Hepatocyte (in vitro differentiated cells): ENCODE measurements at places on chromosomes 11 and 22. TPM values are rescaled to one million over a fixed set of nuclear protein-coding genes. Genes with fewer than 3 reads are reported as not detected.
A peak's percentile ranks its signal among the peaks of the same experiment; 100 is the strongest.

CFAP300 gene
- polyA plus RNA-seq, result 2.7 and 2.9 TPM in 2 replicates

MPZL3 gene
- 10.2 and 10.8 TPM in 2 replicates for polyA plus RNA-seq

OR52B6 gene
- not detected in 2 replicates for polyA plus RNA-seq

DNA sequence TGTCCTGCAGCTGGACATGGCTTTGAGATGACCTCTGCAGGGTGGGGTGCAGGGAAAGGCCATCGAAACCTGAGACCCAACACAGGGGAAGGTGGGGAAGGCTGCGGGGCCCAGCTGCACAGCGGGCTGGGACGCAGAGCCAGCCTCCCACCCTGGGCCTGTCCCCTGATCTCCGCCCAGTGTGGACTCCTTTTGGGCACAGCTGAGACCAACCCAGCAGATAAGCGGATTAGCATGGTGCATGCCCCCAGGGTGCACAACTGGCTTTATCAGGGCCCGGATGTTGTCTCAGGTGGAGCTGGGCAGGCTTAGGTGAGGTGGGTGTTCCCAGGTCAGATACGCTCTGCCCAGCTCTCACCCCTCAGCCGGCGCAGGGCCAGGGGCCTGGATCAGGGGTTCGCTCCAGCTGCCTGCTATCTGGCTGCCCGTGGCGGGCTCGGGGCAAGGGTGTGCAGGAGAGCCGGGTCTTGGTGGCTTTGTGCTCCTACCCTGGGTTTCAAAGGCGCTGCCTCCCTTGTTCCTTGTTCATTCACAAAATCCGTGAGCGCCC is 28.1 kb upstream of the MUC5AC start:
- DNase-seq, result no peak

DNA sequence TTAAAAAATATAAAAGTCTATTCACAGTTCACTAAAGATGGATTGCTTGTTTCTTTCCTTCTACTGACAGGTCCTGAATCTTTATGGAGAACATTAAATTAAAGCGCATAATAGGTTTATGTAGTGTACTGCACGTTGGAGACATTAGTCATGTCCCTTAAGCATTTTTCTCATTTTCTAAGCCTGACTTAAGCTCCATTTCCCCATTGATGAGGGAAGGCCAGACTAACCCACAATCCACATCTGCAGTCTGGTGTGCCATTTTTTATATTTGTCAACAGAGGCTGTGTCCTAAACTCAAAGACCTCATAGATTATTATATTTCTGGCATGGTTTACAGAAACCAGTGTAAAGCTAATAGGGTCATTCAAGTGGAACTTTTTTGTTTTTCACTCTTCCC is 39.9 kb downstream of the CADM1 start:
- DNase-seq, result no peak

DNA sequence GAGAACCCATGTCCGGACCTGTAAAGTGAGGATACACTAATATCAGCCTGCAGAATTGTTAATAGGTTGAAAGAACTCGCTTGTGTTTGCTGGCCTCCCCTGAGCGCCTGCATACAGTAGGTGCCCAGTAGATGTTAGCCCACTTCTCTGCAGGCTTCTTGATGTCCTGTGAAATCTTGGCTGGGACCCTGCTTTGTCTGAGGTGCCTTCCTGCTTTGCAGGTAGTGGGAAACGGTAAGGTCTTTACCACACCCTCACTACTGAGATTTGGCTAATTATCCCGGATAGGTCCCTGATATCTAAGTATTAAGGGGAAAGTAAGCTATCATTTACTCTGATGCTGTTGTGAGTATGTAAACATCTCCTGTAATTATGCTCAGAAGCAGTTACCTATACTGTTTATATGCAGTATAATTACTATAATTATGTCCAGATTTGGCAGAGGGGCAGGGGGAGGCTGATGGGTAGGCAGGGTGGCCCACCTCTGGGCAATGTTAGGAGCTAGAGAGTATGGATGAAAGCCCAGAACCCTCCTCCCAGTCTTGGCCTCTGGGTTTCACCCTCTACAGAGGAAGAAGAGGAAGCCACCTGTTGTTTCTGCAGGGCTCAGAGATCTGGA is 1.2 kb upstream of the ARRB1 start:
- no peak for DNase-seq

GRCh38 chr11:48150213-48150612 is 66.4 kb upstream of the OR4B1 start:
- no peak for DNase-seq

- DNase-seq, result no peak
These were observed 471.2 kb upstream of the CNTN5 start for GRCh38 chr11:98549571-98549970.

DNA sequence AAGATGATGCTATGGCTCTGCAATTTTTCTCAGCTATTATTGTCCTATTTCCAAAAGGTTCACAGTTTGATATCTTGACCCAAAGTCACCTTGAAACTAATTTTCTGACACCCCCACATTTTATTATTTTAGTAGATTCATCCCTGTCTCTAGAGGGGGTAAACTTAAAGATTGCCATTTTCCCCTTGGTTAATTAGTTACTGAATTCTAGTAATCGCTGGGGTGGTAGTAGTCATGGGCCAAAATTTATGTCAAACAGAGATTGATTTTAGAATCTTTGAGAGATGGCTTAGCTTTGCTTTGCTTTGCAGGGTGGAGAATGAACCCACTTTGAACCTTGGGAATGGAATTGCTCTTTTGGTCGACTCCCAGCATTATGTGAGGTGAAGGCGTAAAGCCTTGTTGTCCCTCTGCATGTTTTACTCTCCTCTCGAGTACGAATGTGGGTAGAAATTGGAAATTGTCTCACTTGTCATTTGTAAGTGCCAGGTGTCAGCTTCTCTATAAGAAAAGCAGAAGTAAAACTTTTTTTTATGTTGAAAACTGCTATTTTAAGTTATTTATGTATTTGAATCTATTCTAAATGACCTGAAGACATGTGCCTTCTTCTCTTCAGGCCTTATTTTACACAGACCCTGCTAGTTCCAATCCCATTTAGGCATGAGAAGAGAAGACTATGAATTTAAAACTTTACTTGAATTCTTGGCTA is 42.4 kb upstream of the RCE1 start:
- no peak for DNase-seq

DNA sequence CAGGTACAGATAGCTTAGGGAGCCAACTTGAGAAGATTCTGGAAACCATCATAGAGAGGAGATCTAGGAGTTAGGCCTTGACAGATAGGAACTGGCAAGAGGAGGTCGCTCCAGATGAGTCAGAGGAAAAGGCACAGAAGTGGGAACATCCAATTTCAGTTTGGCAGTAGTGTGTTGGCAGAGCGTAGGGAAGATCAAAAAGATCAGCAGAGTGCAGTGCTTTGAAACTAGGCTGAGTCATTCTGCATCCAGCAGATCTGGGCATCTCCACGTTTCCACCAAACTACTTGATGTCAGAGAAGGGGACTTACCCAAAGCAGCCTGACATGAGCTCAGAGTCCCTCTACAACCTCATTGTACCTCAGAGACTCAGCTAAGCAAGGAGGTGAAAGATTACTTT is 58.5 kb downstream of the GAB4 start:
- DNase-seq, result no peak

DNA sequence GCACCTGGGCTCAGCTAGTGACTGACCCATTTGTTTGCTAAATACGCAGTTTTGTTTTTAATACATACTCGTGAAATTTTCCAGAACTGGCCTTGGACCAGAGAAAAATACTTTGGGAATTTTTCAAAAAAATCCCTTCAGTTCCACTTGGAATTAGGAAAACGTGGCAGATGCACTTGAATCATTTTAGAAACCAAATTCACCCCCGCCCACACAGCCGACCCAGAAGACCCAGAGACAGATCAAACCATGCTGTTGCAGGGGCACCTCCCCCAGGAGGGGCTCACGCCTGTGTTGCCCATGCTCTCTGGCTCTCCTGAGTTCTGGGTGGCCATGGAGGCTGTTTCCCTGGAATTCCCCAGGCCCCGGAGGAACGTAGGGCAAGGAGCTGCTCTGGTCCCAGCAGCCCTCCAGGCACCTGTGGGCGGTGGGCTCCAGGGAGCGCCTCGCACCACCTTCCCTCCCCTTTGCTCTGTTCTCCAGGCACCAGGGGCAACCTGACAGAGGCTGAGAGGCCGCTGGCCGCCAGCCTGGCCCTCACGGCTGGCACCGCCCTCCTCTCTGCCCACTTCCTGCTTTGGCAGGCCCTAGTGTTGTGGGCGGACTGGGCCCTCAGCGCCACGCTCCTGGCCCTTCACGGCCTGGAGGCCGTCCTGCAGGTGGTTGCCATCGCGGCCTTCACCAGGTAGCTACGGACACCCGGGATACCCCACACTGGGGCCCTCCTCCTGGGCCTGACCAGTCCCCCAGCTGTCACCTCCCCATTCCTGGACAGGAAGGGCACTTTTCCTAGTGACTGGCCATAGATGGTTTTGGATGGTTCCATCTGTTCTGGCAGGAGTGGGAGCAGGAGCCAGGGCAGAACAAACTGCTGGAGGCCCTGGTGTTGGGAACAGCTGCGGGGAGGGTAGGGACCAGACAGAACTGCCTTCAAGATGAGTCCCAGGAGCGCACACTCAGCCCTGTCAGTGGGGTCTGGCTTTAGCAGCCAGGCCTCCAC is 3.3 kb upstream of the EPS8L2 start:
- DNase-seq, result no peak

DNA sequence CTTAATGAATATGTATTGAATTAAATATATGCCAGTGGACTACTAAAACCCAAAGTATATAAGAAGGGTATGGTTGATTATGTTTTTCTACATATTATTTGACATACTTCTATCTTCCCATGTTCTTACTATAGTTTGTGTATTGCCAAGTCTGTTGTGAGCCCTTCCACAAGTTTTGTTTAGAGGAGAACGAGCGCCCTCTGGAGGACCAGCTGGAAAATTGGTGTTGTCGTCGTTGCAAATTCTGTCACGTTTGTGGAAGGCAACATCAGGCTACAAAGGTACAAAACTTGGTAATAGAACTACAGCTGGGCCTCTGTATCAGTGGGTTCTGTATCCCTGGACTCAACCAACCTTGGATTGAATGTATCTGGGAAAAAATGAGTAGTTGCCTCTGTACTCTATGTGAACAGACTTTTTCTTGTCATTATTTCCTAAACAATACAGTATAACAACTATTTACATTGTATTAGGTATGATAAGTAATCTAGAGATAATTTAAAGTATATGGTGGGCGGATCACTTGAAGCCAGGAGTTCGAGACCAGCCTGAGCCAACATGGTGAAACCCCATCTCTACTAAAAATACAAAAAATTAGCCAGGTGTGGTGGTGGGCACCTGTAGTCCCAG is 38.7 kb upstream of the TTC36 start:
- peak; percentile 83 for DNase-seq

GRCh38 chr22:39362271-39362670 is 12.5 kb downstream of the SYNGR1 start:
- no peak for DNase-seq

- DNase-seq, result no peak
These were observed 122.6 kb downstream of the CCDC81 start for GRCh38 chr11:86497310-86497709.

- DNase-seq, result no peak
These were observed 13.9 kb downstream of the SLC25A17 start for GRCh38 chr22:40805239-40805638.

DNA sequence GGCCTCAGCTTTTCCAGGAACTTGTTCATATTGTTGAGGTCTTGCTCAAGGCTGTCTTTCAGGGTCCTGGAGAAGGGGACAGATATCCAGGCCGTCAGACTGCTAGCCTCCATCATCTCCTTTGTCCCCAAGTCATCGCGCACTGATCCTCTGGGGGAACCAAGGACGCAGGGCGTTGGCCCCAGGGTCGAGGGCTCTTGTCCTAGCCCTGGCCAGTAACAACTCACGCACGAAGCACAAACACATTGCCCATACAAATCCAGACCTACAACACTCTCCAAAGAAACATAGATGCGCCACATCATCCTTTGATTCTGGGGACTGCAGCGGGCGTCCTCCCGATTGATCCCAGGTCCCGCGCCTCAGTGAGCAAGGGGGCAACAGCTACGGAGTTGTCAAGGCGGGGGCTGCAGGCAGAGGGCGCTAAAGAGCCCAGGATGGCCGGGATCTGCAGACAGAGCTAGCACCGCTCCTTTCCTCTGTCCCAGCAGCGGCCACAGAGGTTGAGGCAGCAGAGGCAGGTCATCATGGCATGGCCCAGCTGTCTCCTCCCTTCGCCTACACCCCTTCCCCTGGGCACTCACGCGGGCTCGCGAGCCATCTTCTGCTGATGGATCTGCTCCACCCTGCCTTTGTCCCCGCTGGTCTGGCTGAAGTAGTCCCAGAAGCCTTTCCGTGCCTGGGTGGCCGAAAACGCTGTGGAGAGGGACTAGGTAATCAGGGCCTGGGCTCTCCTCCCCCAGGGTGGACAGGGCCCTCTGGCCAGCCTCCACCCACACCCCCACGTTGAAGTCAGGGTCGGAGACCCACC is 472 bp downstream of the APOA5 start:
- peak; percentile 86 for DNase-seq

DNA sequence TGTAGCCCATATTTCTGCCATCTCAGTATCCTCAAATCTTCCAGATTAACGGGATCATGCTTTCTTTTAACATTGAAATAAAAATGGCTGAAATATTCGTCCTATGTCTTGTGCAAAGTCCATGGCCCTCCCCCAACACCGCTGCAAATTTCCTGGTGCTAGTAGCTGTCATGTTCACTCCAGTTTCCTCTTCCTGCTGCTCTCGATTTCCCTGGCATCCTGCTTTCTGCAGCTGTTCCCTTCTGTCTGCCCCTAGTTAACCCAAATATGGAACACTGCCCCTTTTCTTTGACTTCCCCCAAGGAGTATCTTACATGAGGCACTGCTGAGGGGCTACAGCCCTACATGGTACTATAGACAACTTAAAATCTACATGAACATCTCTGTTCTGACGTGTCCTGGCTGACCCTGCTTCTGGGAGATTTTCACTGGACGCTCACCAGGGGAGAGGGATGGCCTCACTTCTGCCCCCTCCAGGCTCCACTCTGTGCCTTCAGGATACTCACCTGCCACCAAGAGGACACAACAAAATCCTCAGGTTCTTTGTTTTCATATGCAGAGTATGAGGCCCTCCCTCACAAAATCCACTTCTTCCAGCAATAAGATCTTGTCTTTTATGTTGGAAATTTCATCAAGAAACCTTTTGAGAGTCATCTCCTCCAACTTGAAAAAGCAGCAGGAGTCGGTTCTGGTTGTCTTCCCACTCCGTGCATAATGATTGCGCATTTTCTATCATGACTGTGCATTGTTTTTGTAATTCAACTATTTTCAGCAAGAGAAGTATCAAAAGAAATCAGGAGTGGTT is 29.5 kb upstream of the SCUBE2 start:
- DNase-seq, result no peak

DNA sequence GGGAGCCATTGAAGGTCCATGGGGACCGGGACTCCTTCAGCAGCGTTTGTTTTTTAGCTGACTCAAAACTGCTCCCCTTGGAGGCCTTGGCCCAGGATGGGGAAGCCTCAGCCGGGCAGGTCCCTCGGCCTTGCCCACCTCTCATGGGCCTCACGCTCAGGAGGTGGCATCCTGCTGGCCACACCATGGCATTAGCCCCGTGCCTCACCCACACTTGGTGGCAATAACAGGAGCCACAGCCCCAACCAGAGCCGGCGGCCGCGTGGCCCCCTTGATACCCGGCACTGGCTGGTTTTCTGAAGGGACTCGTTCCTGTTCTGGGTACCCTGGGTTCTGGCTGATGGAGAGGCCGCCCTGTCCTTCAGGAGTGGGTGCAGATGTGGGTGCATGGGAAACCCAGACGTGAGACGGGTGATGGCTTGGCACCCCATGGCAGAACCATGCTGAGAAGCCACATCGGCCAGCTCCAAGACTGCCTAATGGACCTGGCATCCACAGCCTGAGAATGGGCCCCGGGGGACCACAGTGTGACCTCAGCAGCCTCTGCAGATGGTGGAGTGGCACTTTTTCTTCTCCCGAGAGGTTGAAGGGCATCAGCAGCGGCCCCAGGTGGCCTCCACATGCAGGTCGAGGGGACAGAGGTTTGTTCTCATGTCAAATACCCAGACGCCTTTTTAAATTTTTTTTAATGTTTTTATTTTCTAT is 49.8 kb upstream of the PPARA start:
- DNase-seq, result no peak
